ENCODE measurements at places on chromosomes 2 and 18.

DNA sequence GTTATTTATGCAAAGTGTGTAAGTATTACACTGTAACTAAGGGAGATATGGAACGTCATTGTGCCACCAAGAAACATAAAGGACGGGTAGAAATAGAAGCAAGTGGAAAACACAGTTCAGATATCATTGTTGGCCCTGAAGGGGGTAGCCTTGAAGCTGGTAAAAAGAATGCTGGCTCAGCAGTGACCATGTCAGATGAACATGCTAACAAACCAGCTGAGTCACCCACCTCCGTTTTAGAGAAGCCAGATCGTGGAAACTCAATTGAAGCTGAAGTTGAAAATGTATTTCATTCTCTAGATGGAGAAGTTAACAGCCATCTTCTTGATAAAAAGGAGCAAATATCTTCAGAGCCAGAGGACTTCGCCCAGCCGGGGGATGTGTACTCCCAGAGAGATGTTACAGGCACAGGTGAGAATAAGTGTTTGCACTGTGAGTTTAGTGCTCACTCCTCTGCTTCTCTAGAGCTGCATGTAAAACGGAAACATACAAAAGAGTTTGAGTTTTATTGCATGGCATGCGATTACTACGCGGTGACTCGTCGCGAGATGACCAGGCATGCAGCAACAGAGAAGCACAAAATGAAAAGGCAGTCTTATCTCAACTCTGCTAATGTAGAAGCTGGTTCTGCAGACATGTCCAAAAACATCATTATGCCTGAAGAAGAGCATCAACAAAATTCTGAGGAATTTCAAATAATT is 36.1 kb downstream of the ZNF407 start:
- no peak for DNase-seq

- no peak for DNase-seq
These were observed 2.1 kb upstream of the LBX2 start for GRCh38 chr2:74501335-74502071.

DNA sequence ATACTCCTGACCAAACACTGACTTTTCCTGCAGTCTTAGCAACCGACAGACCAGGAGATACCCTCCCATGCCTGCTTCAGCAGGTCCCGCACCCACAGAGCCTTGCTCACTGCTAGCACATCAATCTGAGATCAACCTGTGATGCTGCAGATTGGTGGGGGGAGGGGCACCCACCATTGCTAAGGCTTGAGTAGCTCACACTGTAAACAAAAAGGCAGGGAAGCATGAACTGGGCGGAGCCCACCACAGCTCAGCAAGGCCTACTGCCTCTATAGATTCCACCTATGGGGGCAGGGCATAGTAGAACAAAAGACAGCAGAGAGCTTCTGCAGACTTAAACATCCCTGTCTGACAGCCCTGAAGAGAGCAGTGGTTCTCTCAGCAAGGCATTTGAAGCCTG is 109.7 kb downstream of the SP100 start:
- DNase-seq = no peak

DNA sequence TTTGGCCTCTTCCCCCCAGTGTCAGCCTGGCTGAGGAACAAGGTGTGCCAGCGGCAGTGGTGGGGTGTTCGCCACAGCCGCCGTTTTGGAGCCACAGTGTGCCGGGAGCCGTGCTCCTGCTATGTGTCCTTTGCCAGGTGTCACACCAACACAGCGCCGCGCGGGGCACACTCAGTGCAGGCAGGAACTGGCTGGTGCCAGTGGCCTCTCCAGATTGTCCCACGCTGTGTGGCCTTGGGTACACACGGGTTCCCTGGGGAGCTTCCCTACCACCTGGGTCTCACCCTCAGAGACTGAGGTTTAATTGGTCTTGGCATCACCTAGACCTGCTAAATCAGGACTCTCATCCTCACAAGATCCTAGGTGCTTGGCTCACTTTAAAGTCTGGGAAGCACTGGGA is 171.6 kb downstream of the LDLRAD4 start:
- DNase-seq = no peak

DNA sequence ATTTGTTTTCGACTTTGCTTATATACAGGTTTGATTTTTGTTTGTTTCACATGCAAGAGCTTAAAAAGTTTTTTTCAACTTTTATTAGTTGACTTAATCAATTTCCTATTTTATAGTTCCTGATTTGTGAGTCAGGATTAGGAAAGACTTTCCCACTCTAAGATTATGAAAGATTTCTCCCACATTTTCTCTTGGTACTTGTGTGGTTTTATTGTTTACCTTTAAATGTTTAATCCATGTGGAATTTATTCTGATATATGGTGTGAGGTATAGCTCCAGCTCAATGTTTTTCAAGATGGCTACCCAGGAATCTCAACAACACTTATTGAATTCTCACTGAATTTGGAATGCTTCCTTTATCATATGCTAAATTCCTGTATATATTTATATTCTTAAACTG is 117.8 kb upstream of the LGALSL start:
- DNase-seq = no peak

DNA sequence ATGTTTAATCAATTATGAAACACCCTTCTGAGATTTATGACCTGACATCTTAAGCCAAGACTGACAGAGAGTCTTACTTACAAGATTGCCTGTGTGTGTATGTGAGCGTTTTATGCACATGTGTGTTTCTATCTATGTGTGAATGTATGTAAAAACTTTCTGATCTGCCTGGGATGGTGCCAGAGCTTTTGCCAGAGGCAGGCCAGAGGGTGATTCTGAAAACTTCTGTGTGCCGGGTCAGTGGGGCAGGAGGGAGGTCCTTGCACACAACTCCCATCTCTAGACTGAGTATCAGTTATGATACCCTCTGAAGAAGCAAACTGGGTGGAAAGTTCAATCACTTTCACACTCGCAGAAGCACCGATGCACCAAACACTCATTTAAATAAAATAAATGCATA is 335.0 kb upstream of the NT5C1B start:
- DNase-seq = no peak

GRCh38 chr18:58635891-58636290 is 7.0 kb upstream of the ALPK2 start:
- no peak for DNase-seq

- DNase-seq = peak; percentile 84
These were observed 10.9 kb upstream of the CDH20 start for GRCh38 chr18:61322265-61322873.

DNA sequence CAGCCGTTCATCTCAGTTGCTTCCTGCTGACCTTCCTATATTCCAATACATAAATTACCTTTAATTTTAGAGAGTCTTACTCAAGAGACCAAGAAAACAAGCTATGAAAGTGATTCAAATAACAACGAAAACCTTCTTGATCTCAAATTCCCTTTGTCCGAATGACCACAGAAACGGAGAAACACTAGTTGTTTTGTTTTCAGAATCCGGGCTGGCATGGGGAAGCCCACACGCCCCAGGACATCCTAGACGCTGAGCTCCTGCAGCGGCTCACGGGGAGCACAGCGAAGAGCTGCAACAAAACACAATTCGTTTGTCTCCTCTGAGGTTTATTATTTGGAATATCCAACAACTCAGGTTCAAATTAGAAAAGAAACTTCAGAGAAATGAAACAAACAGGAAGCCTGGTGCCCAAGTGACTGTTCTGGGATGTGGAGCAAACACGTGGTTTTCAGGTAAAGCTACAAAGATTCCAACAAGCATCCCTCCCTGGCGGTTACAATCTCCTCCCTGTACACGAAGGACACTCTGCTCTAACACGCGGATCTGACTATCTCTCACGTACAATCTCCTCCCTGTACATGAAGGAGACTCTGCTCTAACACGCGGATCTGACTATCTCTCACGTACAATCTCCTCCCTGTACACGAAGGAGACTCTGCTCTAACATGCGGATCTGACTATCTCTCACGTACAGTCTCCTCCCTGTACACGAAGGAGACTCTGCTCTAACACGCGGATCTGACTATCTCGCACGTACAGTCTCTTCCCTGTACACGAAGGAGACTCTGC is 237.5 kb downstream of the TWIST2 start:
- DNase-seq = no peak

DNA sequence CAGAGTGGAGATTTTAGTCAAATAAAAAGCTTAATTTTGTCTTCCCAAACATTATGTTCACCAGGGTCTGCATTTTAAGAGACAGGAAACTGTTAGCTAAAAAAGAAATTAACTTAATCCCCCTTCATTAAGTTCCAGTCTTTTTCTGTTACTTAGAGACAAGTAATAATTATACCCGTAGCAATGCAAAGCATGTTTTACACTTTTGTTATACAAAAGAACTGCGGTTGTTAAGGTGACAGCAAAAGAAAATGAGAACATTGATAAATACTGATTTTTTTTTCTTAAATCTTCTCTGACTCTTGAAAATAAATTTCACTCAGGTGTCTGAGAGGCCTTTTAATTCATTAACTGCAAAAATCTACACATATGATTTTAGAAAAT is 101.4 kb downstream of the MEIS1 start:
- DNase-seq = no peak

- DNase-seq = no peak
These were observed 115.6 kb downstream of the CTAGE1 start for GRCh38 chr18:22302144-22302543.

DNA sequence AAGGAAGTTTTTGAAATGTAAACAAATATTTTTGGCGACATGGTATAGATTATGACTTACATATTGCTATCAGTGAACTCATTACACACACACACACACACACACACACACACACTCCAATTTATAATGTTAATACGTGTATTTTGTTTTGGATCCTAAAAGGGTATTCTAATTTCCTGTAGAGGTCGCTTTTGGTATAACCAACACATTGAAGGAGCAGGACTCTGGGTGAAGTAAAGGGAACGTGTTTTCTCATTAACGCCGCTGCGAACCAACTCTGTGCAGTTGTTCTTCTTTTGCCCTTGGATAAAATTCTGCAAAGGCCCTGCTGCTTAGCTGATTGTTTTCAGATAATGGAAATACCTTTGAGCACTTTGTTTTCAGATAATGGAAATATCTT is 190.4 kb downstream of the PMAIP1 start:
- DNase-seq = no peak

GRCh38 chr2:109322111-109322510 is 193.1 kb downstream of the SH3RF3 start:
- DNase-seq = no peak

- no peak for DNase-seq
These were observed 239.5 kb upstream of the REV1 start for GRCh38 chr2:99729104-99730025.

DNA sequence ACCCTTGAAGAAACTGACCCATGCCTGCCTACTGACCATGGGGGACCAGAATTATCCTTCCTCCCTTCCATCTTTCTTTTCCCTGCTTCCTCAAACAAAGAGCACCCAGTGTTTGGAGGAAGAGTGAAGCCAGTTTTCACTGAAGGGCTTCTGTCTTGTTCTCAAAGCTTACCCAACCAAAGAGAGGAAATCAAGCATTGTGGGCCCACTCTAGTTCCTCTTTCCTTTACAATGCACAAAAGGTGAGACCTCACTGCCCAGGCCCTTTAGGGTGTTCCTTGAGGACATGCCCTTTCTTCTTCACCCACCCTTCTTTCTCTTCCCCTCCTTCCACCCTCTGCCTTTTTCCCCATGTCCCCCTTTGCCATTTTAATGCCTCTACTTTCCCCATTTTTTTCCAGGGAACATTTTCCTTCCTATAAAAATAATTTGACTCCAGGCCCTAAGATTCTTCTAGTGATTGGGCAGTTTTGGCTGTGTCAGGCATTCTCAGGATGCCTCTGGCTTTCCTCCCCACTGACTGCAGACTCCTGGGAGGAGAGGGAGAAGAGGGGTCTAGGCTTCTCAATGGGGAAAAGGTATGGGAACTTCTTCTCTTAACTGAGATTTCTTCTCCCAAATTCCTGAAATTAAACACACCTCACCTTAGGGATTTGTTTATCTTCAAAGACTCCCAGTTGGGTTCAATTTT is 126.6 kb upstream of the RMDN2 start:
- no peak for DNase-seq

GRCh38 chr2:234258562-234259141 is 208.2 kb downstream of the SPP2 start:
- no peak for DNase-seq

- DNase-seq = no peak
These were observed 274.7 kb downstream of the TWIST2 start for GRCh38 chr2:239122421-239123110.

DNA sequence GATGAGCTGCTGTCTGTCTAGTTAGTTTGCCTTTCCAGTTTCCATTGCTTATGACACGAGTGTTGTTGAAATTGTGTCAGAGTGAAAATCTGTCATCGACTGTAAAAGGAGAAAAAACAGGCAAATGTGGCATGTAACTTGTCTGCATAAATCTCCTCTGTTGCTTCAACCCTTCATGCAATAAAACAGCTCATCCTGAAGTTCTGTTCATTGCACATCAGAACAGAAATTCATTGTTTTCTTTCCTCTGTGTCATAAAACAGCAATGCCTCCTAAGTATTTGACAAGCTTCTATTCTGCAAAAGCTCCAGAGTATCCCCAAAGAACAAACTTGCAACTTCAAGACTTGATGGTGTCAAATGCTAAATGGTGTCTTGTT is 432.1 kb downstream of the MEIS1 start:
- DNase-seq = no peak

GRCh38 chr2:27891673-27892105 is 1.2 kb downstream of the BABAM2 start:
- DNase-seq = no peak

- no peak for DNase-seq
These were observed 153.4 kb downstream of the GPD2 start for GRCh38 chr2:156589381-156590079.

GRCh38 chr2:40166006-40166405 is 285.9 kb downstream of the SLC8A1 start:
- DNase-seq = no peak

- DNase-seq = no peak
These were observed 11.8 kb upstream of the LRP1B start for GRCh38 chr2:142142595-142142994.

DNA sequence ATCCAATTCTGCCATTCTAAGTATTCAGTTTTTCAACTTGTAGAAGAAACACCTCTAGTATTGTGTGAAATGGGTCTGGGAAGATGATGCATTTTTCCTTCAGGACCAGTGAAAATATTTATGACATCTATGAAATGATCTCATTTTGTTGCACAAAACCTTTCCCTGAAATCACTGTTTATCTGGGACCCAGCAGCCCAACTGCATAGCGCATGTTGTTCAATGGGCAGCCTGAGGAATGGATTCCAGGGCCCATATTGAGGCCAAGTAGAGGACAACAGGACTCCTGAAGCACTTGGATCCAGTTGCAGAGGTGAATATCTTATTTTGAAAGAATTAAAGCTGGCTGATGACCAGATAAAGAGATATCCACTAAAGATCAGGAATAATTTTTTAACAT is 7.3 kb downstream of the RBMS1 start:
- DNase-seq = no peak

DNA sequence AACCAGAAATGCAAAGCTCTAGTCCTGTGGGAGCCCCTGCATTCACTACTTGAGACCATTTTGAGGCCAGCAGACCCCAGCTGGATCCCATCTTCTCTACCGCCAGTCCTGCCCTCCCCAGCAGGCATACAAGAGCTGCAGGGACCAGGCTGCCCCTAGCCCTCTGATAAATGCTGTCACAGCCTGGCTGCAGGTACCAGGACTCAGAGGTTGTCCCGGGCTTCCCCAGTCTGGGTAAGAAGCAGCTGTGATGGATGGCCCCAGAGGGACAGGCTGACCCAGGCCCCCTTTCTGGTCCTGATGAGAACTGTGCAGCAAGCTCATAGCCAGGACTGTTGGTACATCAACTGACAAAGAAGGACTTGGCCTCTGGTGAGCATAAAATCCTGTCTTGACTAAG is 132.9 kb upstream of the APCDD1 start:
- DNase-seq = no peak
